ENCODE measurements at places on chromosomes 7 and 10.

GRCh38 chr10:11610826-11611247, 613 bp downstream of the USP6NL start:
- peak; percentile 28 for ATAC-seq

DNA sequence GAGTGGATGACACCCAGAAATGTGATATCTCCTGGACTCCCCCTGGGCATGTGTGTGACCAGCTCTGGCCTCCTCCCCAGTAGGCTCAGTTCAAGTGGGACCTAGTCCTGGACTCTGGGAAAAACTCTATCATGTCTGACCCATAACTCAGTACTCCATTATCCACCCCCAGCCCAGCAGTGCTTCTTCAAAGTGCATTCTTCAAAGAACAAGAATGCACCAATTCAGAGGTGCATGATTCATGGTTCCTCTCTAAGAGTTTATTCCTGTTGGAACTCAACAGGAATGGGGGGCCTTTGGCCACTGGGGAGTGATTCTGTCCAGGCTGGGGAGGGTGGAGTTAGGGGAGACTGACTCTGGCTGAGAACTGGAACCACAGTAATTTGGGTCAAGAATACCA, 173.6 kb upstream of the CXCL12 start:
- no peak for ATAC-seq

- no peak for ATAC-seq
Observed at GRCh38 chr7:141362580-141363435, 188.4 kb upstream of the AGK start.

DNA sequence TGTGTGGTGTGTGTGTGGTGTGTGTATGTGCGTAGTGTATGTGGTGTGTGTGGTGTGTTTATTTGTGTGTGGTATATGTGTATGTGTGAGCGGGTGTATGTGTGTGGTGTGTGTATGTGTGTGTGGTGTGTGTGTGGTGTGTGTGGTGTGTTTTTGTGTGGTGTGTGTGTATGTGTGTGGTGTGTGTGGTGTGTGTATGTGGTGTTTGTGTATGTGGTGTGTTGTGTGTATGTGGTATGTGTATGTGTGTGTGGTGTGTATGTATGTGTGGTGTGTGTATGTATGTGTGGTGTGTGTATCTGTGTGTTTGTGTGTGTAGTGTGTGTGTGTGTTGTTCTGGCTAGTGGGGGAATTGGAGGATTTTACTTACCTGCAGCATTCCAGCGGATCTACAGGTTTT, 427.4 kb downstream of the PAXIP1 start:
- no peak for ATAC-seq

GRCh38 chr7:80661729-80662128, 23.3 kb downstream of the CD36 start:
- no peak for ATAC-seq

DNA sequence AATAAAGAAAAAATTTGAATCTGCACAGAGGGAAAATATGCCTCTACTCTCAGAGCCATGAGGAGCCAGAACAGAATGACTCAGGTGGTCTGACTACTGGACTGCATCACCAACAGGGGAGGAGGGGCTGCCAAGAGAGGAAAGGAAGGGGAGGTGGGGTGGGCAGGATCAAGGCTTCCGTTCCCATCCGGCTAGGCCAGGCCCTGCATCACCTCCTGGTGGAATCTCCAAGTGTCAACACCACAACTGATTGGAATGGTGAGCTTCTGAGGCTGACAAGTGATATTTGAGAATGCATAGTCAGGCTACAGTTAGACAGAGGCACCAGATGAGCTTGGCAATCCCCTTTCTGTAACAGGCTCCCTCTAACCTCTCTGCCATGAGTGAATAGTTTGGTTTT, 10.4 kb upstream of the GPR26 start:
- no peak for ATAC-seq
